Bronchial epithelial cell (primary cell): ENCODE measurements at places on chromosomes 3 and 15. TPM values are rescaled to one million over a fixed set of nuclear protein-coding genes. Genes with fewer than 3 reads are reported as not detected.

Gene RARRES1
- 2.4 TPM in 1 of 2 replicates, not detected in the other for total RNA-seq

- no peak for DNase-seq
Measured at GRCh38 chr3:123817413-123817812, 66.7 kb downstream of the MYLK start.

DNA sequence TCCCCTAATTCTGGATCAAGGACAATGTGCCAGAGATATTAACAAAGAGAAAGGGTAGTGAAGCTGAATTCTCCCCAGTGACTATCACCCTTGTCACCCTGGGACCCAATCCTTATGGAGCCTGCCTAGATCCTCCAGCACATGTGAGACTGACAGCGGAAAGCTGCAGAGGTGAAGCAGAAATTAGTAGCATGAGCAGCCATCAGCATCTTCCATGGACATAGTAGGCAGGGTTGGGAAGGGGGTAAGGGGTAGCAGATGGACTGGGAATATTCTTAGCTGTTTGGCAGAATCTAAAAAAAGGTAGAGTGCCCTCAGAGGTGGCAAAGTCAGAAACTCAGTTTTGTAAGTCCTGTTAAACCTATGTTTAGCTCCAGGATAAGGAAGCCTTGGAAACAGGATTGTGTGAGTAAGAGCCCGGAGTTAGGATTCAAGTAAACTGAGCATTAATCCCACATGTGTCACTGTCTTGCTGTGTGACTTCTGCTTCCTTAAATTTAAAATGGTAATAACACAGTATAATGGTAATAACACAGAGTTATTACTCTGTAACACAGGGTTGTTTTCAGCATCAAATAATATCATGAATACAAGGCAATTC, 14.5 kb downstream of the GOLIM4 start:
- DNase-seq: peak; percentile 32

Gene ERICH6
- under 0.01 TPM in 1 of 2 replicates, not detected in the other for total RNA-seq

DNA sequence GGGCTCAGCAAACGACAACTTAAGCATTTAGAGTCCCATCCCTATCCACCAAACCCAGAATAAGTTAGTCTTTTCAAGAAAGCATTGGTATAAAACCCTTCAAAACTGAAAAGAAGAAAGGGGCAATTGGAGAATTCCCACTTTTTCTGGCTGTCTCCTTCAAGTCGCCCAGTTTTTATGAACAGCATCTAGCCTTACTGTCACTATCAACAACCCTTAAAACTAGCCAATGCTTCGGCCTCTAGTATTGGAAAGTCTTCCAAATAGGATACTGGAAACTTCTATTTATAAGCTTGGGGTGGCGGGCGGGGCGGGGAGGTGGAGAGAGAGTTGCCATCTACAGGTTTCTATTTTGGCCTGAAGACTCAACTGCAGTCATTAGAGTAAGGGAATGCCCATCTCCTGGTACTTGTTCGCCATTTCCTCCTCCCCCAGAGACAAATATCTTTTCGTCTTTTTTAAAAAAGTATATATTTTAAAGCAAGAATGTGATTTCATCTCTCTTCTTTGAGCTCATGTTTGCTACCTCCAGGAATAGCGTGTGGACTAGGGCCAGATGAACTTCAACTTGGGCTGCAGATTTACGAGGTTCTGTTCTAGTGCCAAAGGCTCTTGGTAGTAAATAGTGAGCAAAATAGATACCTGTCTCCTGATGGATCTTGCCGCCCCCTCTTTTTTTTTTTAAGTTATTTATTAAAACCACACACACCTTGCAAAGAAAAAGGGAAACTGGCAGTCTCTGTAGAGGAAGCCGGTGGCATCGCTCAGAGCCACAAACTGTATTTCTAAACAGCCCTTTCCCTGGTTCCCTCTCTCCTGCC, 2.7 kb downstream of the BCL6 start:
- DNase-seq: no peak

DNA sequence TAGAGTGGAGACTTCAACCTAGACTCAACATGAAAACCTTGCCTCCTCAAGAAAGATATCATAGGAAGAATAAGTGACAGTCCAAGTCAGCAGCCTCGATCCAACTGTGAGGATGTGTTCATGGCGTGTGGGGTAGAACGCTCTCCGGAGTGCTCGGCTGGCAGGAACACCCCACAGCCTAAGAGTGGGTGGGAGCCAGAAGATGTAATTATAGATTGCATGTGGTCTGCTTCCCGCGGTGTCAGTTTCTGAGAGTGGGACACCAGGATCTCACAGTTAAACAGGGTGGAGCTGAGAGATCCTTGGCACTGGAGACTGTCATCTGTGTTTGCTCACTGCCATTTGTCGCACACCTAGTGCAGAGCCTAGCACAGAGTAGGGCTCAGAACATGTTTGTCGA, 158.0 kb downstream of the CTNNB1 start:
- DNase-seq: no peak

Gene GOLGA8T
- total RNA-seq: 0.13 TPM in 1 of 2 replicates, not detected in the other
